ENCODE measurements at places on chromosomes 1 and 21.

GRCh38 chr1:235885655-235886262 is 19.1 kb upstream of the LYST start:
- no peak for DNase-seq

DNA sequence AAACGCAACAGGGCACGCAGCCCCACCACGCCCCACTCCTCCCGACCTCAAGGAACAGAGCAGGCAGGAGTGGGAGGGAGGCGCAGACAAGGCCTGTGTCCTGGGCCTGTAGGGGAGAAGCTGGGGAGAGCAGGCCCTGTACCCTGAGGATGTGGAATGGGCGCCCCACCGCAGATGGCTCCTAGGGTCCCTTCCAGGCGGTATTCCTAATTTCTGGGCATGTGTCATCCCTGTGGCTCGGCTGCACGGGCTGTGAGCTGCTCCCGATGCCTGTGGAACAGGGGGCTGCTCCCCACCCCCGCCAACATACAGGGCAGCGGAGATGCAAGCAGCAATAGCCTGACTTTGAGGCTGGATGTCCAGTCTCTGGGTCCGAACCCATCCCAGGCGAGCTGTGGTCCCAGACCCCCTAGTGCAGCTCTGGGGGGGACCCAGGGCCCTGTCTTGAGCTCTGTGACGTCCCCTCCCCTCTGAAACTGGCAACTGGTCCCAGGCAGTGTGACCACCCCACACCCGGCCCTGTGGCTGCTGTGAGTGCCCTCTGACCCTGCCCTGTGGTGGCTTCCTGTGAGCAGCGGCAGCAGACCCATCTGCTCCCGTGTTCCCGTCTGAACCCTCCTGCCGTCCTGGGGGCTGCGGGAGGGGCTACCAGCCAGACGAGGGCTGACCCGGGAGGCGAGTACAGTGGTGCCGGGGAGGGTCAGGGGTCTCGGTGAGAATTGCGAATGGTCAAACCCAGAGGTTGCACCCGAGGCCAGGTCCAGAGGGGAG is 13.9 kb upstream of the COL6A2 start:
- no peak for DNase-seq

DNA sequence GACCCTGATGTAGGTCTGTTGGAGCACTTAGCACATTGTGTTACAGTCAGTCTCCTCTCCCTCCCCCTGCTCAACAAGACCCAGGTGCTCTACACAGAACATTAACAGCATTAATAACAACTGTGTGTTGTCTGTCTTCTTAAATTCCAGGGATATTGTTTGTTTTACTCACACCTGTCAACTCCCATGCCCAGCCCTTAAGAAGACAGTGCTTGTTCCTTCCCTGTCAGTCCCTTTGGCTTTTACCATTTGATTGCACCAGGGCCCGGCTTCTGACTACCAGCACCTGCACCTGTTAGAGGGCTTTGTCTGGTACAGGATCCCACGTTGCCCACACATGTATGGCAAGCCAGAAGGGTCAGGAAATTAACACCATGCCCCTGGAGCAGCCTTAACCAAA is 11.7 kb downstream of the RIMKLA start:
- DNase-seq = no peak

DNA sequence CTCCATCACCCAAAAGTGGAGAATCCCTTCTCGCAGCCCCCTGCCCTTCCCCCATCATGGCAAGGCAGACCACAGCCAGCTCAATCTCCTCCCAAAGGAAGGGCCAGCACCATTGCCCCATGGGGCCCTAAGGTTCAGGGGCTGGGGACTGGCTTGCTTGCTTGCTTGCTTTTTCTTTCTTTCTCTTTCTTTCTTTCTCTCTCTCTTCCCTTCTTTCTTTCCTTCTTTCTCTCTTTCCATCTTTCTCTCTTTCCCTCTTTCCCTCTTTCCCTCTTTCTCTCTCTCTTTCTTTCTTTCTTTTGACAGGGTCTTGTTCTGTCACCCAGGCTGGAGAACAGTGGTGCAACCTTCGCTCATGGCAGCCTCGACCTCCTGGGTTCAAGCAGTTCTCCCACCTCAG is 38.1 kb upstream of the CAMK1G start:
- no peak for DNase-seq

DNA sequence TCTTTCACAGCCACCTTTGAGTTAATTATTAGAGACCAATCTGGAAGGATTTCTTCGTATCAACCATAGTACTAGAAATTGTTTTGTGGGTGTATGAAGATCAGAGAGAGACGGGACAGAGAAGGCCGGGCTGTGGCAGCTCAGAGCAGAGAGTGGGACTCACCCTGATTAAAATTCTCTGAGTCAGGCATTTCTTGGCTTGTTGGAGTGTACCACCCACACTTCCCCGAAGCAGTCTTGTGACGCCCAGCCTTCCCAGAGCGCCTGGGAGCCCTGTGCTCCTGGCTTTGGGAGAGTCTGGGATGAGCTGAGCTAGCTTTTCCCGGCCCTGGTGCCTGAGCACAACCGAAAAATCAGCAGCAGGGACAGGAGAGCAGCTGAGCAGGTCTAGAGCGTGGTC is 19.4 kb downstream of the PLEKHM2 start:
- DNase-seq = peak; percentile 83

DNA sequence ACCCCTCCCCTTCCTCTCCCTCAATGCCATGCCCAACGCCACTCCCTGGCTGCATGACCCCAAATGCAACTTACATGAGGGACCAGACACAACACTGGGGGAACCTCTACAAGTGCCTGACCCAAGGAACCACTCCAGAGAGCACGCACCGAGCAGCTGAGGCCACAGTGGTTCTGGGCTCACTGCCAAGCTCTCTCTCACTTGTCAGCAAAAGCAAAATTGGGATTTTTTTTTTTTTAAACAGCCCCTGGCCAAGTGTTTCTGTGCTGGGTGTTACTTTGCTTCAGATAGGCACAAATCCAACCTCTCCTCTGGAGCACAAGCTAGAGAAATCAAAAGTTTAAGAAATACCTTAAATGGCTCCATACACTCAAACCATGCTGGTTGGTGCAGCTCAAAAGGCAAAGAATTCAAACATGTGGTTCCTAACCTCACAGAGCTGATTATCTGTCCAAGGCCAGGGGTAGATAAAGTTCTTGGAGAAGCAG is 363.0 kb downstream of the SETD4 start:
- peak; percentile 46 for DNase-seq

- DNase-seq = peak; percentile 68
Measured at GRCh38 chr1:218665221-218665620, 320.1 kb downstream of the TGFB2 start.

DNA sequence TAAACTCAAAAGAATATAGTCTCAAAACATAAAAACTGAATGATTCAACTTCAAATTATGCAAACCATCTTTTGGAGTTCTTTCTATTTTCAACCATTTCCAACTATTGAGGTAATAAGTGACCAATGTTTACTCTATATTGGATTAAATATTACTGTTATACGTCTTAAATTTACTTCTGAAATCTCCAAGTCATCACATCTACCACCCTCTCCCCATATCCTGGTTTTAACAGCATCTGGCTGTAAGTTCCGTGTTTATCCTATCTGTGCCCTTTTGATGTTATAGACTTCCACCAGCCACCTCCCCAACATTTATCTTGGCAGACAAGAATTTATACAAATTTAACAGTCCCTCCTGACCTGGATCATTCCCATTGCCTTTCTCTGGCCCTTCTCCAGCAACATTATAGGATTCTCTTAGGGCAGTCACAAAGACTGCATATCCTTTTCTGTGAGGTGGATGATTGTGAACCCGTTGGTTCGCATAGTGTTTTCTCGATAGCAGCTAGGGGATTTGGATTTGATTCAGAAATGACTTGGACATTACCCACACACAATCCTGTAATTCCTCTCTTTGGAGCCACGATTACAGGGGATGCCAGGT is 313.4 kb upstream of the FMN2 start:
- DNase-seq = no peak

DNA sequence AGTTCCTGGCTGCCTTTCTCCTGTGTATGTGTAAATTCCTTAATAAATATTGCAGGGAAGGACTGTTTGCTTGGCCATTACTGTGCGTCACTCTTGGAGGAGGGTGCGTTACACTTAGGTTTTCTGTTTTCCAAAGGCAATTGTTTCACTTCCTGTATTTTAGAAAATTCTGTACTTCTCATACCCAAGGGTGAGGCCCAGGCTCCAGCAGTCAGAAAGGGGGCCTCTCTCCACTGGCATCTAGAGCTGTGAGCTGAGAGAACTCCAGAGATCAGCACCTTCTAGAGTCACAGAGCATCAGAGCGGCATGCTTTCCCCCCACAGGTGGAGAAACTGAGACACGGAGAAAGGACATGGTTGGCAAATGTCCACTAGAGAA is 27.0 kb upstream of the ZFP69B start:
- no peak for DNase-seq

DNA sequence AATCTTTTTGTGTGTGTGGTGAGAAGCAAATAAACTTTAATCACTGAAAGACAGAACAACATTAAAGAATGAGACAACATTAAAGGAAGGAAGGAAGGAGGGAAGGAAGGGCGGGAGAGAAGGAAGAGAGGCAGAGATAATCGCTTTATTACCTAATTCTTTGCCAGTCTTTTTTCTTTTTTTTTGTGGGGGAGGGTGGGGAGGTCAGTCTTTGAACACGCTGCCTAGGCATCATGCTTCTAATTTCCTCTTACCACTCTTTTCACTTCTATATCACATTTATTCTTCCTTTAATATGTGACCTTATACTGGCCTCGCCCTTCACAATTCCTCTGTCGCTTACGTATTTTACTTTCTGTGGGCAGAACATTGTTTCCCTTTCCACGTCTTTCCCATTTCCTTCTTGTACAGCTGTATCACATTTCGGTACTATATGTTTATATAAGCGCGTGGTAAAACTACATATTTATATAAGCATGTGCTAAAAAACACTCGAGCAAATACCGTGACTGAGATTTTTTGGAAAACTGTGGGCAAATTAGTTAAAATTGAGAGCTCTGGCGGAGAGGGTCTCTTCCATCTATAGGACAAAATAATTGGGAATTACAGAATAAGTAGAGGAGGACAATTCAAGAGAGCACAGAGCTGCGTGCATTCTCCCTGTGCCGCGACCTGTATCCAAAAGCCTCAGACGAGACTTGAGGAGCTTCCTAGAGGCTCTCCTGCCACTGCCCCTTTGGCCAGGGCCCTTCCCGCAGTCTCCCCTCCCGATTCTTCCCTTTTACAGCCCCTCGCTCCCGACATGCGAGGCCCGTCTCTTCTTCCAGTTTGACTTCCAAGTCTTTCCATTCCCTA is 823 bp upstream of the PRKAA2 start:
- no peak for DNase-seq

- peak; percentile 27 for DNase-seq
Measured at GRCh38 chr1:64898107-64898861, 68.1 kb downstream of the JAK1 start.

- DNase-seq = peak; percentile 40
Measured at GRCh38 chr1:54331091-54331772, 75.0 kb downstream of the SSBP3 start.

- no peak for DNase-seq
Measured at GRCh38 chr21:40047993-40048730, 180.9 kb downstream of the PCP4 start.

DNA sequence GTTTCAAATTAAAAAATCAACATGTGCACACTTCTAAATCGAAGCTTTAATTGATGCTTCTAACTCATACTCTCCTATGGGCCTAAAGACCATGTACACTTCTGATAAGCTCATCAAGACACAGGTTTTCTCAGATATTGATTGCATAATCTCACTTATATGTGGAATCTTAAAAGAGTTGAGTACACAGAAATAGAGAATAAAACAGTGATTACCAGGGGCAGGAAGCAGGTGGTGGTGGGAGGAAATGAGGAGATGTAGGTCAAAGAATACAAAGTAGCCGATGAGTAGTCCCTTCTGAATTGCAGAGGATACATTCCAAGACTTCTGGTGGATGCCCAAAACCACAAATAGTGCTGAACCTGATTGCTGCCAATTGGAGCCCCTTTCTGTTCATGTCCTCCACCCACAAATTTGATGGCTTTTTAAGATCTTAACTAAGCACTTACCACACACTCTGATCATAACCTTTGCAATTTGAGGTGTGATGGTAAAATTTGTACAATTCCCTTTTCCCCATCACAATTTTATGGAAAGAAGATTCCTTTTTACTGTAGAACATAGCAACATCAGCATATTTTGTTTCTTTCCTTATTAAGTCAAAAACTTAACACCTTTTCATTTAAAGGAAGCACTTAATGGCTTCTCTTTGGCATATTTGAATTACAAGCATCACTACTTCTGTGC is 3.3 kb upstream of the CD1B start:
- DNase-seq = no peak

- DNase-seq = no peak
Measured at GRCh38 chr1:41700986-41701535, 216.6 kb upstream of the EDN2 start.
